ENCODE measurements at places on chromosomes 13 and 19.

- no peak for DNase-seq
These were observed 98.7 kb downstream of the COL4A2 start for GRCh38 chr13:110405597-110406450.

GRCh38 chr19:7973883-7974282 lies 30.4 kb upstream of the TIMM44 start:
- no peak for DNase-seq

DNA sequence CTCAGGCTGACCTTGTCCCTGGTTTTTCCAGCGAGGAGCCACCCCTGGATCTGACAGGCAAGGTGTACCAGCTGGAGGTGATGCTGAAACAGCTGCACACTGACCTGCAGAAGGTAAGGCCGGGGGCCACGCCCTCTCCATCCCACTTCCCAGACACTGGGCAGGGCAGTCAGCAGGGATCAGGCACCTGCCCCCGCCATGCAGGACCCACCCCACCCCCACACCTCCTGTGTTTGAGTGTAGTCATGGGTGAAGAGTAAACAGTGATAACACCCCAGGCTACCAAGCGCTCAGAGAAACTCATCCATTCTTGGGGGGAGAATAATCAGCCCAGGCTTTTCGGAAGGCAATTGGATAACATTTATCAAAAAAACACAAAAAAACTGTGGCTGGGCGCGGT lies 19.9 kb downstream of the DPF1 start:
- DNase-seq: no peak

- DNase-seq: no peak
These were observed 743 bp upstream of the NDUFS7 start for GRCh38 chr19:1383017-1383311.

DNA sequence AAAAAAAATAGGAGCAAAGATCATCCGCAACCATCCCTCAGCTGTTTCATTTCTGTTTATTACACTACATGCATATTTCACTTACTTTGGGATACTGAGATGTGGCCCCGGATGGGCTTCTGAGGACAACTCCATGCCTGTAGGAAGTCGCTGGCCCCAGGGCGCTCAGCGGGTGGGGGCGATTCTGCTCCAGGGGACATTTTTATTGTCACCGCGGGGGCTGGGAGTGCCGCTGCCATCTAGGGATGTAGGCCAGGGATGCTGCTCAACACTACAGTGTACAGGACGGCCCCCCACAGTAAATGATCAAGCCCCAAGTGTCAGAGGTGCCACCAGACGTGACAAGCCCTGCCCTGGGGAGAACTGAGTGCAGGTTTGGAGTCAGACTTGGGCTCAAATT lies 6.4 kb upstream of the BST2 start:
- no peak for DNase-seq

- no peak for DNase-seq
These were observed 515.3 kb upstream of the SGCG start for GRCh38 chr13:22665506-22665905.

GRCh38 chr19:16084067-16084685 lies 7.9 kb downstream of the TPM4 start:
- DNase-seq: no peak

GRCh38 chr13:81133066-81133465 lies 792.1 kb upstream of the SPRY2 start:
- DNase-seq: no peak

GRCh38 chr19:45294291-45295029 lies 28.2 kb downstream of the CKM start:
- DNase-seq: no peak
